ENCODE measurements at places on chromosomes 7 and 10.

GRCh38 chr7:128322040-128322643 is 21.6 kb downstream of the RBM28 start:
- DNase-seq, result peak; percentile 28

GRCh38 chr7:140416560-140416959 is 12.7 kb downstream of the RAB19 start:
- DNase-seq, result no peak

DNA sequence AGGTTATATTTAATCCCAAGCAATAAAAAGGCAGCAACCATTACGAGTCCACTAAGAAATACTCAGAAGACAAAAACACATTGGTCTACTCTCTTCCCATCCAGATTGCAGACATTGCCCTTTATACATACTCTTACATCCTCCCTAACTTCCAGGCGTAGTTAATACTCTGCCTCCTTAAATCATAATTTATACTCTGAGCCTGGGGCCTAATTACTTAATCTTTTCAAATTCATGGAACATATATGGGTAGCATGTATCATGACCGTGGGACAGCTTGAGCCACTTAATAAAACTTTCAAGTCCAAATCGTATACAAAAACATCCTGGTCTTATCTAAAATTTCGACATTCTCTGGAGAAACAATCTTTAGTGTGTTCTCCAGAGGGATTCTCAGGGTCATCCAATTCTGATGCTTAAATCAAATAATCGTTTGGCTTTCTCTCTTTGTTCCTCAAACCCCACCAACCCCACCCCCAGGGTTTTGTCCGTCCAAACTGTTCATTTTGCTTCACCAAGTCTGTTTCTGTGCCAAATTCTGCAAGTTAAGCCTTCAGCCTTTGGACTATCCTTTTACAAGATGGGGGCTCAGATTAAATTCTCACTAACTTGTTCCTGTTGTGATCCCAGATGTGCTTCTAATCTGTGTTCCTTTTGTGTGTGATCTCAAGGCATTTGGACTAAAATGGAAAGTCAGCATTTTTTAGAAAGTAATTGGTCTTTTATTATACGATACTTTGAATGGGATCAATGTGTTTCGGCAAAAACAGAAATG is 86.4 kb downstream of the ADAM12 start:
- DNase-seq, result no peak

DNA sequence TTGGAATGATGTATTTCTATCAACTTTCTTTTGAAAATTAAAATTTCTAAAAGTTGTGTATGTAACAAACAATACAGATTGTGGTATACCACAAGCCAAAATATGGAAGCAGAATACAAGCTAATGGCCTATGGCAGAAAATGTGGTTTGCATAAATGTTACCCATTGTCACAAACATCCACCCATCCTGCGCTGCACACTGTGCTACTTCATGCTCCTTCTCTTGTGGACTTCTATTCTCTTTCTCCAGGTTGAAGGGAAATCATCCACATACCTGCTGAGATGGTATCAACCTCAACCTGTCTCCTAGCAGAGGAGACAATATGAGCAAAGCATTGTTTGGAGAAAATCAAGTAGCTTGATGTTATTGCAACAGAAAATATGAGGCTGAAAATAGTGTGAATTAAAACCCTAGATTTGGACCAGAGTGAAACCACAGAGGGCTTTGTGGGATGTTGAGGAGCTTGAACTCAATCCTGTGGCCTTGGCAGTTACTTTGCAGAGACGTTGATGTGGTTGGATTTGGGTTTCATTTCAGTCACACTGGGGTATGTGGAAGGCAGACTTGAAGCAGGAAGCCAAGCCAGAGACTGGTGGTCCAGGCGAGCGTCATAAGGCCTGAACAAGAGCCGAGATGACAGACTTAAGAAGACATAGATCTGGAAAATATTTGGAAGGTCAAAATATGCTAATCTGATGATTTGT is 63.8 kb downstream of the ICA1 start:
- no peak for DNase-seq

- DNase-seq, result no peak
Observed at GRCh38 chr10:128054163-128054970, 71.9 kb downstream of the MKI67 start.

DNA sequence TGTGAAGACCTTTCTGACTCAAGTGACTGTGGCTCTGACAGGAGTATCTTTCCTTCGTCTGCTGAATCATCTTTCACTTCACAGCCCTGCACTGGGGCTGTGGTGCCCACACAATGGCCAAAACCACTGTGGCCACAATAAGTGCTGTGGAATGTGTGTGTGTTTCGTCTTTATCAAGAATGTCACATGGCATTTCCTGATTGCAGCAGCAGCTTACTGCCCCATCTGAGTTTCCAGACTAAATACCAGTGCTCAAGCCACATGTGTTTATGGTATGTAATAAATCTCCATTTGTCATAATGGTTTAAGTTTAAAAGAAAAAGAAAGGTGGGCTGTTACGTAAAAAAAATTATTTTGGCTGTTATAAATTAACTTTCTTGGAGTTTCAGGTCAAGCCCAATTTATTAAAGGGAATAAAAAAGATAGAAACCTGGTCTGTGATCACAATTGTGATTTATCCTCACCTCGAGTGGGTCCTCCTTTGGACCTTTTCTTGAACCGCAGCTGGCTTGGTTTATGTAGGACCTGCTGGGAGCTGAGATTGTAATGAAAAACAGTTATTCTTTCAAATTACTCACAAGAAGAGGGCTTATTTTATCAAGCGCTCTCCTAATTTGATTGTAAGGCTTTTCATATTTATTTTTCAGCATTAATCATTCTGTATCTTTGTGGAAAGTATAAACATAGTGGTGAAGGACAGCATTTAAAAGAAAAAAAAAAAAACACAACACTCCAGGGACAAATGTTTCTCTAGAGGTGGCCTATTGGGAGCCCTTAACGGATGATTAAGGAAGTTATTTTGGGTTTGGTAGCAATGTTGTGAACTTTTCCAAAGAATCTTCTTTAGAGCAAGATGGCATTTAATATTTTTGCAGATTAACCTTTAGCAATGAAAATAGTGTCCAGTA is 116.2 kb downstream of the LRMDA start:
- no peak for DNase-seq

DNA sequence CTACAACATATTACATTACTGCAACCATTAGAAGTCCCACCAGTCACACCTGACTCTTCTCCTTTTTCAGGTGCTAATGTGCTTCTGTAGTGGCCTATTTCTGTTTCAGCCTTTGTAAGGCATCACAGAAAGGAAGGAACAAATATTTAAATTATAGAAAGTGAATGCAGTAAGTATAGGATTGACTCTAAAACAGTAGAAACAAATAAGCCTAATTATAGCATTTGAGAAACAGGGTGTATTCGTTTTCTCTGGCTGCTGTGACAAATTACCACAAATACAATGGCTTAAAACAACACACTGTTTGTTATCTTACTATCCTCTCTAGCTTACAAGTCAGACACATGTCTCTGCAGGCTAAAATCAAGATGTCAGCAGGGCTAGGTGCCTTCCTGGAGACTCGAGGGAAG is 69.4 kb downstream of the CCSER2 start:
- no peak for DNase-seq

- DNase-seq, result no peak
Observed at GRCh38 chr7:2729893-2730716, 42.1 kb downstream of the AMZ1 start.

DNA sequence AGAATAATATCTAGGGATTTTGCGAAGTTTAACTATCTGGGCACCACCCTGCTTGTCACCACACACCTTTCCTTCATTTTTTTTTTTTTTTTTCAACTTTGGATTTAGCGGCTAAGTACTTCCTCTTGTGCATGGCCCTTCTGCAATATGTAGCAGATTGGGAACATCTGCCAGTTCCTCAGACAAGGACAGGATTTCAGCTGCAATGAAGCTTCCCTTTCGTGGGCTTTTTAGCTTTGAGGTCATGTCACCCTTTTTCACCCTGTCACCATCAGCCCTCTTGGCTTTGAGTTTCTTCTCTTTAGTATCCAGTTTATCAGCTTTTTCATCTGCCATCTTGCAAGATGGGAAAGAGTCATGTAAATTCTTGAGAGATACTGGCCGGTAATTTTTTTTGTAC is 81.6 kb upstream of the ETV1 start:
- DNase-seq, result no peak

- no peak for DNase-seq
Observed at GRCh38 chr7:158274996-158275395, 312.6 kb downstream of the PTPRN2 start.

- DNase-seq, result no peak
Observed at GRCh38 chr10:132752378-132752777, 33.6 kb downstream of the NKX6-2 start.

- peak; percentile 93 for DNase-seq
Observed at GRCh38 chr7:128084896-128085608, 53.8 kb upstream of the LRRC4 start.

DNA sequence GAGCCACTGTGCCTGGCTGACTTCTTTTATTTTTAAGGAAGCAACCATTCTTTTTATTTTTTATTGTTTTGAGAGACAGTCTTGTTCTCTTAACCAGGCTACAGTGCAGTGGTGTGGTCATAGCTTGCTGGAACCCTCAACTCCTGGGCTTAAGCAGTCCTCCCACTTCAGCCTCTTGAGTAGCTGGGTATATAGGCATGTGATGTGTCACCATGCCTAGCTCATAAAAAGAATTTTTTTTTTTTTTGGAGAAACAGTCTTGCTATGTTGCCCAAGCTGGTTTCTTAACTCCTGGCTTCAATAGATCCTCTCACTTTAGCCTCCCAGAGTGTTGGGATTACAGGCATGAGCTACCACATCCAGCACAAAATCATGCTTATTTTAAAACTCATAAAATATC is 5.8 kb downstream of the MCU start:
- no peak for DNase-seq

- no peak for DNase-seq
Observed at GRCh38 chr10:58266003-58266825, 1.5 kb downstream of the IPMK start.

DNA sequence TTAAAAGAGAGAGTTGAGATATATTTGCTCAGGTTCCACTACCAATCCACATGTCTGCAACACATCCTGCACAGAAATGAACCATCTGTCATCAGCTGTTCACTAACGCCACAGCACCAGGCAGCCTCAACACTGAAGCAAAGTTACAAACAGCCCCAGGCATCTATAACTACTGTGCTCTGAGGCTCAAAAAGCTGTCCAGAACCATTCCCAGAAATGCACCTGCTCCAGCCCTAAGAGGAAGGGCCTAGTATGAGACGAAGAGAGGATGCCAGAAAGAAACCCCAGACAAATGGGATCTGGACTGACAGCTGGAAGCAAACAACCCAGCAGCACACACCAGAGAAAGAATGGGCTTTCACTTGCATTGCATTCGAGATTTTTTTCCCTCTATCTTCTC is 159.3 kb downstream of the ELMO1 start:
- peak; percentile 33 for DNase-seq

DNA sequence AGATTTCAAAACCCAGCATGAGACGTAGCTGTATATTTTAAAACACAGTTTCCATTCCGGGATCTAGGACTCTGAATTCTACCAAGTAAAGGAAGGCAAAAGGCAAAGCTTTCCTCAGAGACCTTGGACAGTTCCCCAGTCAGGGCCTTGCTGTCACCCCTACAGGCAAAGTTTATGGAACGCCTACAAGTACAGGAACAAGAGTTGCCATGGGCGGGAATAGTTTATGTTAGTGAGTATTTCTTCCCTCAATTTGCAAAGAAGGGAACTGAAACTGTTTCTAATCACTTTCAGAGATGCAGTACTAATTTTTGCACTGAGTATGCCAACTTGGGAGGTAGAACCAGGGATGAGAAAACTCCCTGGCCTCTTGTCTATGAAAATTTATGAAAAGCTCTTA is 68.2 kb upstream of the LRGUK start:
- no peak for DNase-seq

DNA sequence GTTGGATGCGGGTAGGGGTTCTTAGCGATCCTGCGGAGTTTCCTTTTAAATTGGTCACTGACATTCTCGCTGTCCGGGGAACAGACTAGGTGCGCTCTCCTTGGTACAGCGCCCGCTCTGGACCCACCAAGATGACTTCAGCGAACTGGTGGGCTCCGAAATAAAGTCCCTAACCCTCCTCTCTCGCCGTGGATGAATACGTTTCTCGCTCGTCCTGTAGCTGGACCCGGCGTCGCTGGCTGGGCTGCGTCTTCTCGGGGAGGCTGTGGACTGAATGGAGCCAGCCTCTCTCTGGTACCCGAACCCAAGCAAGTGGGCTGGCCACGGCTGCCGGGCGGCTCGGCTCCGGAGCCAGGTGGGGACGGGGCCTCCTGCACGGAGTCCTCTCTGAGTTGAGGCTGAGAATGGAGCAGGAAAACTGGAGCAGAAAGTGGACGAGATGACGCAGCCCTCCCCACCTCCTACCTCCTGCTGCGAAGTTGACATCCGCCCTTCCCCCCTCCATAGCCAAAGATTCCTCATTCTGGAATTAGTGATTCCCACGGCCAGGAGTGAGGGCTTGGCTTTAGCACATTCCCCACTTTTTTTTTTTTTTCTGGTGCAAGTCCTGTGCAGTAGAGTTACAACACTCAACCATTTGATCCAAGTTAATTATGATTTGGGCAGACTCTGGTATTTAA is 1.5 kb downstream of the UNC5B start:
- peak; percentile 31 for DNase-seq

GRCh38 chr10:18159557-18159956 is 19.3 kb downstream of the CACNB2 start:
- no peak for DNase-seq

DNA sequence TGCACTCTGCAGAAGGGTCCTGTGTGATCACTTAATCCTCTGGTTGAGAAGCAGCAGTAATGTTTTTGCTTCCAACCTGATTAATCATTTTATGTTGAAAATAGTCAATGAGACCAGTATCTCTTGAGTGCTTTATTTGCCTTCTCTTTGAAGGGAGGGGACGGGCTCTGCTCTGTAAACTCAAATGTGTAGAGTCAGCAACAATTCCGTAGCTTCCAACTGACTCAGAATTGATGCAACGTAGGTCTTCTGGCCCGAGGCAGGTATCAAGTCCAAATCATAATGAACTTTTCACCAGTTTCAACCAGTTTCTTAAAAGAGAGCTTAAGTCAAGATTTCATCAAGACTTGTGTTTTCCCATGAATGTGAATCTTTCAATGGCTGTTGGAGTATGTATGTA is 26.3 kb downstream of the GUSB start:
- DNase-seq, result no peak

DNA sequence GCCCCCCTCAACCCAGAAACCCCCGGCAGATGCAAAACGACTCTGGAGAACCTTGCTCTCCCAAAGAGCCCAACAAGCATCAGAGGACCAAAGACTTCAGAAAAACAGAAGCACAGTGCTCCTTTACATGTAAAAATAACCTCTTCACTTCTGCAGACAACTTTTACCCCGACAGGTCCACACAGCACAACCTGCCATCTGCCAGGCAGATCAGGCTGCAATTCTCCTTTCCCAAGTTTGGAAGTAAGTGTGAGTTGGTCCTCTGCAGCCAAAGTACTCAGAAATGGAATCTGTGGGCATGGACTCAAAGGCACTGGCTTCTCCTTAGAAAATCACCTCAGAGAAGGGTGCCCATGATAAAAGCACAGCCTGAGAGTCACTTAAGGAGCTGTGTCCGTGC is 26.0 kb downstream of the DOCK4 start:
- no peak for DNase-seq

DNA sequence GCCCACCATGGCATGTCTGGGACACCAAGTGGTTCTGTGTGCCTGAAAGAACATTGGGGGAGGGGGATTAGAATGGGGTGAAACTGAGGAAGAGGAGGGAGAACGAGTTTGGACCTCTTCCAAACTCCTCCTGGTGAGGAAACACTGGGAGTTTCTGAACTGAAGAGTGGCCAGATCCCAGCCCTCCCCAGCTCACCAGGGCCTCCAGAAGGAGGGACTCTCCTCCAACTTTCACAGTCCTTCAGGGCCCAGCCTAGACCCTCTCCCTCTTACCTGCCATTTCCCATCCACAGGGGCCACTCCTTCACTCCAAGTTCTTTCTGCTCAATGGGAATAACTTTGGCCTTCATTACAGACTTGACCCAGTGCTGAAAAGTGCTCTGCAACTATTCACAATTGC is 132.0 kb upstream of the FOXK1 start:
- no peak for DNase-seq

All from BE2C (cell line).